ENCODE measurements at places on chromosomes 13 and 19.

- DNase-seq = no peak
Observed at GRCh38 chr19:53019684-53020083, 6.0 kb downstream of the ERVV-1 start.

DNA sequence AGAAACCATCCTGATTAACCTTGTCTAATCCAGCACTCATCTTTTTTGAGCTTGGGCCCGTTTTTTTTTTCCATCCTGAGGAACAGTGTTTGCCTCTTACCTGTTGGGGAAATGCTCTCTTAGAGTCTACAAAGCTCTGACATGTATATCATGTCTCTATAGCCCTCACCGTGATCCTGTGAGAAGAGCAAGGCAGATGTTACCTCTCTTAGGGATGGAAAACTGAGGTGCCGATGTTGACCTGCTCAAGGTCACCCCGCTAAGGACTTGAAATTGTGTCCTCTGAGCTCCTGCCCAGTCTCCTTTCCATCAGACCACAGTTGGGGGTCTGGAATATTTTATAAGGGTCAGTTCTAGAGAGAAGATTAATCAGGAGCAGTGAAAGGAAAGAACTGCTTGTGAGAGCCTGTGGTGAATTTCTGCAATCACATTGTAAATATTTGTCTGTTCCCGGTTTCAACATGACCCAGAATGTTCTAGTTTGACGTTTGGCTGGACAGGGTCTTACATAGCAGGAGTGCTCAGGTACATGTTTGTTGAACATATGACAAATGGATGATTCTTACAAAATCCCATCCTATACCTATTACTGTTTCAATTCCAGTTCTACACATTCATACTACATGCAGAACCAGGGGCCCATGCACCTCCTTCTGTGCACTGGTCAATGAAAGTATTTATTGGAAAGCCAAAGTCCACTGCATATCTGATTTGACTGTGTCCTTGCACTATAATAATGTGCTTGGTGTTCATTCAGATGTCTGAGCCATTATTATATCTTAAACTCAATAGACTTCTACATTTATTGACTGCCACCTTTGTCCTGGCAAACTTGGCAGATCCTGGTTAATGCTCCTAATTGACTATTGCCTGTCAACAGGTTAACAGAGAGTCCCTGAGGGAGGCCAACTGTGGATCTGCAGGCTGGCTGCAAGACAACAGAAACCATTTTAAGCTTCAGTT, 12.1 kb downstream of the SLC25A15 start:
- DNase-seq = no peak

- peak; percentile 52 for DNase-seq
Observed at GRCh38 chr19:33430674-33431277, 57.3 kb downstream of the CEBPG start.

GRCh38 chr13:26221399-26221720, 754 bp downstream of the RNF6 start:
- no peak for DNase-seq

- DNase-seq = no peak
Observed at GRCh38 chr13:76879883-76880270, 6.3 kb downstream of the KCTD12 start.

DNA sequence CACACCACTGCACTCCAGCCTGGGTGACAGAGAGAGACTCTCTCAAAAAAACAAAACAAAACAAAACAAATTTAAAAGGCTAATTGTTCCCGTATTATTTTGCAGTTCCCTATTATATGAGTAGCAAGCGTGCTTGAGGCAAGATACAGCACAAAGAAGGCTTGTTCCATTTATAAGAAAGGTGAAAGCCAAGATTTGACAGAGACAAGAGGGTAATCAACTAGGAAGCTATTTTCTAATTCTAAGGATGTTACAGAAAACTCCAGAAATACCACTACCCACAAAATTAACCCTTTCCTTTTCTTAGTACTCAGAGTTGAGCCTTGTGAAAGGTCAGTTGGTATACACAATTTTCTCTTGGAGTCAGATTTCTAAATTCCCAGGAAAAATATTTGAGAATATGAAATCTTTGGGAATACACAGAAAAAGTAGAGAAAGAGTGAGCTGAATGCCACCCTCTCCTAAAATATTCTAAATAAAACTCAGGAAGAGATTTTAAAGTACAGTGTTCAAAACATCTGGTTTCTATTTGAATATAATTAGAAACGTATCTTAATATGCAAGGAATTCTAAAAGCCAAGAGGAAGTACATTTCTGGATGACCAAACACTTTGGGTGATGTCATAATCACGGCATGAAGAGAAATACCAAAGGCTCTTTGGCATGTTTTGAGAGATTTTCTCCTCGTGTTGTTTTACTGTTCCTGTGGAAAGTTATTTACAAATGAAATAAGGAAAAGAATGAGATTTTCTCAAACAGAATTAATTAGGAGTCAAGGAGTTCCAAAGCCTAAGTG, 63.0 kb upstream of the FLT1 start:
- DNase-seq = no peak

DNA sequence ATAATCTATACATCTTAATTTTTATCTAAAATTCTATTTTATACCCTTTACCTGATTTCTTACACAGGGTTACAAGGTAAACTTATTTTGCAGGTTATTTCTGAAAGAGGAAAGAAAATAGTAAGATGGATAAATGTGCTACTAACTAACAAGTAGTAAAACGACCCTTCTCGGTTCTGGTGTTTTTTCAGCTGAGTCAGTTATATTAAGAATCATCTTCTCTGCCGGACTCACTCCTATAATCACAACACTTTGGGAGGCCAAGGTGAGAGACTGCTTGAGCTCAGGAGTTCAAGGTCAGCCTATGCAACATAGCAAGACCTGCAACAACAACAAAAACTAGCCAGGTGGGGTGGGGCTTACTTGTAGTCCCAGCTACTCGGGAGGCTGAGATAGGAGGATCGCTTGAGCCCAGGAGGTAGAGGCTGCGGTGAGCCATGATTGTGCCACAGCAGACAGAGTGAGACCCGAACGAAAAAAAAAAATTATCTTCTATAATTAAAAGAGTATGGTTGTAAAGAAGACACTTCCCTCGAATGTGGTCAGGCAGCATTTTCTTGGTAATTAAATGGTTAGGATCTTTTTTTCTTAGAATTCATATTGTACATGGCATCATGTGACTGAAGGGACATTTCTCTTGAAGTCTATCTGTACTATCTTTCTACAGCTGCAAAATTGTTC, 27.9 kb upstream of the RCBTB2 start:
- DNase-seq = no peak
